Ecto neural progenitor cell (in vitro differentiated cells): ENCODE measurements at places on chromosomes 6 and 20.

- no peak for DNase-seq
Observed at GRCh38 chr6:139965393-139965792, 590.9 kb upstream of the CITED2 start.

GRCh38 chr6:167759206-167759605 lies 67.5 kb upstream of the AFDN start:
- DNase-seq, result no peak

- no peak for DNase-seq
Observed at GRCh38 chr6:35076997-35077712, 64.0 kb downstream of the TCP11 start.

DNA sequence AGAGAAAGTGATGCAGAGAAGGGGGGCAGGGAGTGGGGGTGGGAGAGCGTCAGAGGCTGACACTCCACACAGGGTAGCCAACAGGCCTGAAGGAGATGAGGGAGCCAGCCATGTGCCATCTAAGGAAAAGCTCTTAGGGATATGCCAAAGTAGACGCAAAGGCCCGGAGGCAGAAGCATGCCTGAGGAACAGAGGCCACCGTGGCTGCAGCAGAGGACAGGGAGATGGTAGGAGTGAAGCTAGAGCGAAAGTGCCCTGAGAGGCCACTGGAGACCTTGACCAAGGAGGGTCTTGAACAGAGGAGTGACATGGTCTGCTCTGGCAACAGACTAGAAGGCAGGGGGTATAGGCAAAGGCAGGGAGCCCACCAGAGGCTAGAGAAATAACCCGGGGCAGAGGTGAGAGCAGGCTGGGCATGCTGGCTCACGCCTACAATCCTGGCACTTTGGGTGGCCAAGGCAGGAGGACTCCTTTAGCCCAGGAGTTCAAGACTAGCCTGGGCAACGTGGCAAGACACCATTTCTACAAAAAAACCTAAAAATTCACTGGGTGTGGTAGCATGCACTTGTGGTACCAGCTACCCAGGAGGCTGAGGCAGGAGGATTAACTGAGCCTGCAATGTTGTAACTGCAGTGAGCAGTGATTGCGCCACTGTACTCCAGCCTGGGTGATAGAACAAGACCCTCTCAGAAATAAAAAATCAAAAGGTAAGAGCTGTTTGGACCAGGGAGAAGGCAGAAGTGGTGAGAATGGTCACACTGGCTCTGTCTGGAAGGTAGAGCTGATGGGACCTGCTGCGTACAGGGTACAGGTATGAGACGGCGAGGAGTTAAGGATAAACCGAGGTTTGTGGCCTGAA lies 6.3 kb downstream of the RRBP1 start:
- DNase-seq, result no peak

GRCh38 chr6:110512991-110513390 lies 36.6 kb upstream of the SLC22A16 start:
- no peak for DNase-seq

- no peak for DNase-seq
Observed at GRCh38 chr20:2149507-2149906, 47.9 kb downstream of the STK35 start.

DNA sequence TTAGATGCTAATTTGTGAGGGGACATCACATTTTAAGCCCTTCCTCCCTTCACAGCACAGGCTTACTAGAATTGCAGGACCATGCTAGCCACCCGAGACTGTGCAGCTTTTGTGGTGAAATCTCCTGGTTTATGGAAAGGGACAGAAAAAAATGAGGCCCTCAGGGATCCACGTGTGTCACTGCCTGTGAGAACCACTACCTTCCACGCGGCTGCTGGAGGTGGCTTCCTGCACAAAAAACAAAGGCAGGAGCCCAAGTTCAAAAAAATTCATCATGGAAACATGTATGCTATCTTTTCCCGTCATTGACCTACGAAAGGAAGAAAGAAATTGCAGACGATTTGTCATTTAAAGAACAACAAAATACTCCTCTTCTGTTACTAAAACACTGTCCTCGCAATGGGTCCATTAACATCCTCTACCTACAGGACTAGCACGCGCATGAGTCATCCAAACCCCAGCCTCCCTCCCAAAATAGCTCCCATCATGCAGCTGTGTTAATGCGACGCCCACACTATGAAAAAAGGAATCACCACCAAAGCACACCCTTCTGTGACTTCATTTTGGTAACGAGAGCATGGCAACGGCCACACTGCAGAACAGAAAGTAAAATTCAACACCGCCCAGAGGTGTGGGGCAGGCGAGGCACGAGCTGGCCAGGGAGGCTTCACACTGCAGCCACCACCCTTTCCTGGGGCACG lies 45.7 kb downstream of the RAMACL start:
- no peak for DNase-seq

- no peak for DNase-seq
Observed at GRCh38 chr6:1182722-1183521, 129.0 kb upstream of the FOXQ1 start.

DNA sequence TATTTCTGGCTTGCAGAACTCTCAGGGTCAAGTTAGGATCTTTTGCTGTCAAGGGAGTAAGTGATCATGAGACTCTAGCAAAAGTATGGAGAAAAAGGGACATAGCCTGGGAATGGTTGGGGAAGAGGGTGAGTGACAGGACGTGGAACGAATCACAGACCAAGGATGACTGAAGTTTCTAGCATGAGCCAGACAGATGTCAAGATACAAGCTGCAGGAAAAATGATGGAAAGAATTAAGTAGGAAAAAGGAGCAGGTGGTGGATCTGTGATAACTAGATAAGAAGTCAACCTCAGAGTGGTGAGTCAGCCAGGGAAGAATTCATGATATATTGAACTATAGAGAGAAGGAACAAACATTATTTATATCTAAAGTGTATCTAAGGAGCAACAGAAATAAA lies 159.8 kb upstream of the SYNDIG1 start:
- DNase-seq, result no peak

DNA sequence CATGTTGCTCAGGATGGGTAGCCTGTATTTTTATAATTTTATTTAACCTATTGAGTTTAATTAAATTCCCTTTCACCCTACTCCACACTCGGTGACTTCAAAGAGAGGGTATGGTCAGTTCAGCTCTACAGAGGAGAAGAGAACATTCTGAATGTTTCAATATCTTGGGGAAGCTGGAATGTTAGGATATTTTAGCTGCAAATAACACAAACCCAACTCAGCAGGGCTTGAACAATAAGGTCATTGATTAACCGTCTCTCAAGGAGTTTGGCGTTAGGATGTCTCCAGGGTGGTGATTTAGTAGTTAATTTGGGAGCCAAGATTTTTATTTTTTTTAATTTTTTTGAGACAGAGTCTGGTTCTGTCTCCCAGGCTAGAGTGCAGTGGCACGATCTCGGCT lies 143.6 kb upstream of the SALL4 start:
- DNase-seq, result no peak

DNA sequence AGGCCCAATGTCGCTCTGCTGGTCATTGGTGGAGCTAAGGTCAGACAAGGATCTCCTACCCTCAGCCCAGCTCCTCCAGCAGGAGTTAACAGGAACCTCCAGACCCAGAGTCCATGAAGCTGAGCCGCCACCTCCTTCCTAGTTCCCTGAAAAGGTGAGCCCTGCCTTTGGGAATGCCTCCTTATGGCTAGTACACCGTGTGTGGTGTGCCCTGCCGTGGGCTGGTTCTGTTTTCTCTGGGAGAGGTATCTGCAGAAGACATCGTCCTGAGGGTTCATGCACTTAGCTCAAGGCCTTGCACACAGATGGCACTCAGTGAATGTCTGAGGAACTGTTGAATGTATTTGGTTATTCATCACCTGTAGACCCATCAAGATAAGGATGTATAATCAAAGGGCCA lies 15.3 kb downstream of the BANF2 start:
- no peak for DNase-seq

- no peak for DNase-seq
Observed at GRCh38 chr6:123352279-123352678, 284.5 kb downstream of the TRDN start.

- no peak for DNase-seq
Observed at GRCh38 chr20:49768204-49769047, 44.2 kb upstream of the SLC9A8 start.

DNA sequence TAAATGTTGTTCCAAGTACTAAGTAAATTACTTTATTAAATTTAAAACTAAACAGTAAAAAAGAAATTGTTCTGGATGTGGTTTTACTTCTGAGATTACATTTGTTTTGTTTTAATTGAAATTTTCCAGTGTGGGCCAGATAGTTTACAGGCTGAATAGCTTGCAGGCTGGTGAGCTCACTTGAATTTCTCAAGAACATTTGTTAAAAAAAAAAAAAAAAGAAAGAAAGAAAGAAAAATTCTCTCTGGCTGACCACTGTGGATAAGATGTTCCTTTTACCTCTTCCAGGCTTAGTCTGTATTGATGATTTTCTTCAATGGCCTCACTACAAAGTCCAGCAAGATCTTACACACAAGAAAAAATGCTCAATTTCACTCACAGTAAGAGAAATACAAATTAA lies 85.4 kb downstream of the PLCG1 start:
- no peak for DNase-seq

GRCh38 chr20:10504994-10505730 lies 70.1 kb downstream of the SLX4IP start:
- no peak for DNase-seq

DNA sequence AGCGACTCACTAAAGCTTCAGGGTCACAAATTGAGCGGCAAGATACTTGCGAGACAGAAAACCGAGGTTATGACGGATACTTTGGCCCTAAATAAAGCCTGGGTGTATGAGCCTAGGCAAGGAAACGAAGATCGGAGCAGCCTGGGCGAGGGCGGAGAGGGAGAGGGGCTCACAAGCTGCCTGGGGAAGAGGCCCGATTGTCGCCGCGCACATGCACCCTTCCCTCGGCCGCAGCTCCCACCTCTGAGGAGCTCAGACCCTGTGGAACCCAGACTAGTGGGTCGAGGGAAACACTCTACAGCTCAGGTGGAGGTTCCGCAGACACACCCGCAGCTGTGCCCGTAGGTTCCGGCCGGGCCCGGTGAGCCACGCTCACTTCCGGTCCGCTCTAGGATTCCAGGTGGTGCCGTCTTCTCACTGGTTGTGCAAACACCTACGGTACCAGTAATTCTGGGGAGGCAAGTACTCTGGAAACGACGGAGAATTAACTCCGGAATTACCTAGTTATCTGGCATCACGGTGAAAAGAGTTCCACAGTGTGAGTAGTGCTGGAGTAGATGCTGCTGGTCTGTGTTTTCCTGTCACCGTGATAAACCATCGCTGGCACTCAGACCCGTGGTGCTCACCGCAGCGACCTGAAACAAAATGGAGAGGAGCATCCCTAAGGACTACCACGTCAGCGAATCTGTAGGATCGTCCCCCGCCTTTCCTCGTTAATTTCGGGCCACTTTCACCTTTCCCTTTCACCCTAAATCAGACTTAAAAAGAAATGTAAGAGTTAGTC lies 61.5 kb downstream of the GPX5 start:
- DNase-seq, result peak; percentile 81

- no peak for DNase-seq
Observed at GRCh38 chr6:164216839-164217238, 802.3 kb downstream of the QKI start.

GRCh38 chr6:70846207-70846835 lies 110.5 kb downstream of the B3GAT2 start:
- DNase-seq, result no peak

- DNase-seq, result no peak
Observed at GRCh38 chr20:33731693-33732165, at the start of gene ZNF341. ZNF341 (plus strand) TSS chr20:33731996; CDS start chr20:33732022, 26 bp downstream.

GRCh38 chr6:170597278-170597677 lies 12.8 kb upstream of the PDCD2 start:
- no peak for DNase-seq

DNA sequence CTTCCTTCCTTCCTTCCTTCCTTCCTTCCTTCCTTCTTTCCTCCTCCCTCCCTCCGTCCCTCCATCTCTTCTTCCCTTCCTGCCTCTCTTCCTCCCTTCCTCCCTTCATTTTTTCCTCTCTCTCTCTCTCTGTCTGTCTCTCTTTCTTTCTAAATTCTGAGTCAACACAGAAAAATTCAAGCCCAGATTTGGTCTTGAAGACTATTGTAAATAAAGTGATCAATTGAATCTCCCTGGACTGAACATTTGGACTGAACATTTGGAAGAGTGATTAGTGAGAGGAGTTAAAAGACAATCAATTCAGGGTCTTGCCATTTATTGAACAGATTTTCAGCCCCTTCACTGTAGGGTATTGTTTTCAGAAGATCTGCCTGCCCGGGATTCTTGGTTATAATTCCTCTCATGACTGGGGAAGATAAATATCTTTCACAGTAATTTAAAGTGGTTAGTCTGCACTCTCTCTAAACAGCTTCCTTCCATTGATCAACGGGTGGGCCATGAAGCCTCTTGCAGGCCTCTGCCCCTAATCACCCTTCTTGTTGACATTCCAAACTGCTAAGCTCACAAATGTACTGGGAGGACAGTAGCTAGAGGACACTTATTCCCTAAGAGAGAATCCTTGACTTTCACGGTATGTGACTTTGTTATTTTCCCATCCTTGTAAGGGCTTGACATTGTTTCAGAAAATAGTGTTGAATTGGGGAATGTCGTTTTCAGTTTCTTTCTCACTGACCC lies 101.7 kb upstream of the BMP2 start:
- DNase-seq, result no peak

GRCh38 chr6:137731960-137732616 lies 135.0 kb upstream of the TNFAIP3 start:
- DNase-seq, result no peak

DNA sequence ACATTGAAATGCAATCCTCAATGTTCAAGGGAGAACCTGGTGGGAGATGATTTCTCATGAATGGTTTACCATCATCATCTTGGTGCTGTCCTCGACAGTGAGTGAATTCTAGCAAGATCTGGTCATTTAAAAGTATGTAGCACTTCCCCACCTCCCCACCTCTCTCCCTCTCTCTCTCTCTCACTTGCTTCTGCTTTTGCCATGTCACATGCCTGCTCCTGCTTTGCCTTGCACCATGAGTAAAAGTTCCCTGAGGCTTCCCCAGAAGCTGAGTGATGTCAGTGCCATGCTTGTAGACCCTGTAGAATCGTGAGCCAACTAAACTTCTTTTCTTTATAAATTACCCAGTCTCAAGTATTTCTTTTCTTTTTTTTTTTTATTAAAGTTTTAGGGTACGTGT lies 60.5 kb downstream of the DST start:
- no peak for DNase-seq

DNA sequence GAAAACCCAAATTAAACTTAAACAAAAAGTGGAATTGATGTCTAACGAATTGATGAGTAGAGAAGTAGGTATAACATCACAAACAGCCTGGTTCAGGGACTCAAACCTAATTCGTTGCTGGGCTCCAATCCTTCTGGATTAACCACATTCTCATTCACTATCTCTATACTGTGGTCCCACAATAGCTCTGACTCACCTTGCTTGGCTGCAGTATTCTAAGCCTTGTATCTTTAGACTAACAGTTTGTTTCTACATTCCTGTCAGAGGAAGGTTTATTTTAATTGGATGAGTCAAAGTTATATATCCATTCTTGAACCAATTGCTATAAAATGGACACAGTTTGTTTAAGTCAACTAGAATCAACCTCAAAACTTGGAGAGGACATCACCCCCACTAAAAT lies 530.5 kb upstream of the PTCHD4 start:
- DNase-seq, result no peak

DNA sequence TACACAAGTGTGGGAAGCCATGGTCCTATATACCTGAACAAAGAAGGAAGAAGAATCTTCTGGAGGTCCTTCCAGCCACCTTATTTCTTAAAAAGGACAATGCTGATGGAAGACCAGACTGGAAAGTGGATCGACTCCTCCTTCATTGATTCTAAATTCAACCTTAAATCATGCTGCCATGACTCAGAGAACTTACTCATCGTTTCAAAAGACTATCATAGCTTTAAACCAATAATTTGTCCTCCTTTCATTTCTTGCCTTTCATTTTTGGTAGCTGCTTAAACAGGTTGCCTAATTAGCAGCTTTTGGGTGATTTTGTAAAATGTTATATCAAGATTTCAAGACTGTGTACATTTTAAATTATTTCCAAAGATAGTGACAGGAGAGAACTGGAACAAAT lies 60.8 kb downstream of the RTN4IP1 start:
- no peak for DNase-seq
